ENCODE measurements at places on chromosomes 2 and 18.

DNA sequence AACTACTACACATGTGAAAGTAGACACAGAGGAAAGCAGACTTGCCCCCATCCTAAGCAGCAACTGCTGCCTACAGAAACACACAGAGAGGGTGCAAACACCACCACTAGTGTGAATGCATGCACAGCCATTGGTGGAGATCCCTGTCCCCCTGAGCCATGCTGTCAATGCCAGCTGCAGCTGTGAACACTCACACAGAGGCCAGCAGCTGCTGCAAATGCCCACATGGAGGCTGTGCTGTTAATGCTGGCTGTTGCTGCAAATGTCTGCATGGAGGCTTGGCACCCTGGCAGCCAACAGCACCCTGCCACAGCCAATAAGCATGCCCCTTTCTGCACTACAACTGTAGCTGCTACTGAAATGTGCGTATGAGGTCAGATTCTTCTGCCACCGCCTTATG, 355.0 kb downstream of the LNPK start:
- DNase-seq: no peak

DNA sequence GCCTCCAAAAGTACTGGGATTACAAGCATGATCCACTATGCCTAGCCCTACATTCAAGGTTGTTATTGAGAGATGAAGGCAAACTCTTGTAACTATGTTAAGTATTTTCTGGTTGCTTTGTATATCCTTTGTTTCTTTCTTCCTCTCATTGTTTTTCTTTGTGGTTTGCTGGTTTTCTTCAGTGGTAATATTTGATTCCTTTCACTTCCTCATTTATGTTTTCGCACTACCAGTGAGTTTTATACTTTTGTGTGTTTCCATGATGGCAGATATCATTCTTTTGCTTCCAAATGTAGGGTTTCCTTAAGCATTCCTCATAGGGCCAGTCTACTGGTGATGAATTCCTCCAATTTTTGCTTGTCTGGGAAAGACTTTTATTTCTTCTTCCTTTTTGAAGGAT, 90.2 kb downstream of the NCK2 start:
- no peak for DNase-seq

DNA sequence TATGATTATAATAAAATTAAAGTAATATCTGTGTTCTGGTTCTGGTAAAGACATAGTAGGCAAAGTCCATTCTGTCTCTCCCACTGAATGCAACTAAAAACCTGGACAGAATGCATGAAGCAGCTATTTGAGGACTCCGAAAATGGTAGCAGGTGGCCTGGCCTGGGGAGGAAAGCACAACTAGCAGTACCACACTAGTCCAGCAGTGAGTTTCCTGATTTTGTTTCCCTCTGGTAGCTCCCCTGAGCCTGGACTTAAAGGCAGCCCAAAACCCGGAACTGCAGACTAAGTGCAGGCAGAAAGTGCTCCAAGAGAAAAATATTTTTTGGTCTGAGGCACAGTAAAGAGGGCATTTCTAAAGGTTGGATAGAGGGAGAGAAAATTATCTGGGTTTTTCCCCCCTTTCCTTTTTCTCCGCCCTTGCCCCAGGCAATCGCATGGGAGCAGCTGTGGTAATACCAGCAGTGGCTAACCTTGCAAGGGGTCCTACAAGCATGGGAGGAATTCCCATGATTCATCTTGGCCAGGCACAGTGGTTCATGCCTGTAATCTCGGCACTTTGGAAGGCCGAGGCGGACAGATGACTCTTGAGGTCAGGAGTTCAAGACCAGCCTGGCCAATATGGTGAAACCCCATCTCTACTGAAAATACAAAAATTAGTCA, 32.3 kb downstream of the ASXL2 start:
- DNase-seq: no peak

DNA sequence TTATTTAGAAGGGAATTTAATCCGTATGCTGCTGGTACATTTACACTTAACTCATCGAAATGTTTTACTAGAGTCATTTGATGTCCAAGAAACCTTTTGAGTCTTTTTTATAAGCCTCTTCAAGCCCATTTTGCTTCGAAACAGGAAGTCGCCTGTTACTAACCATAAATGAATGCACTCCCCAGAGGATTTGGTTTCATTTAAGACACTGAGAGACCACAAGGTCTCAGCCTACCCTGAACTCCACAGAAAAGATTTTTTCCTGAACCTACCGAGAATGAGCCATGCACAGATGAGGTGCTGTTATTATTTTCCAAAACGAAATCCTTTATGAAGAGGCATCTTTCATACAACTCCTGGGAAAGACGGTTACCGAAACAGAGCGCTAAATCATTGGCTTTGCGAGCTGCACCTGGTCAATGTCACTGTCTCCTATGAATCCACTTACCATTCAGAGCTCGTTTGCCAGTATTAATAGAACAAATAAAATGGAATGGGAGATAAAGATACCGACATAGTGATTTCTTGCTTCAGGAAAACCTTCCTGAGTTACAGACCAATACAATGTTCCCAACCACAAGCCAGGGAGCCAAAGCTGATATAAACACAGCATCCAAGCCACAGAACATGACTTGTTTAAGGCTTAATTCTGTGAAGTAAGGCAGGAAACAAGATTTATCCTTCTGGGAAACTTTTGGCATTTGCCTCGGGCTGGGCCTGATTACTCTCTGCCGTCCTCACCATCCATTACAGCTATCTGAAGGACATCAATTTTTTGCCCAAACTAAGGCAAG, 382.1 kb downstream of the OSR1 start:
- no peak for DNase-seq

GRCh38 chr2:96225016-96225533, 16.4 kb upstream of the STARD7 start:
- no peak for DNase-seq

- DNase-seq: no peak
Observed at GRCh38 chr2:237198164-237198855, 112.6 kb downstream of the COPS8 start.

DNA sequence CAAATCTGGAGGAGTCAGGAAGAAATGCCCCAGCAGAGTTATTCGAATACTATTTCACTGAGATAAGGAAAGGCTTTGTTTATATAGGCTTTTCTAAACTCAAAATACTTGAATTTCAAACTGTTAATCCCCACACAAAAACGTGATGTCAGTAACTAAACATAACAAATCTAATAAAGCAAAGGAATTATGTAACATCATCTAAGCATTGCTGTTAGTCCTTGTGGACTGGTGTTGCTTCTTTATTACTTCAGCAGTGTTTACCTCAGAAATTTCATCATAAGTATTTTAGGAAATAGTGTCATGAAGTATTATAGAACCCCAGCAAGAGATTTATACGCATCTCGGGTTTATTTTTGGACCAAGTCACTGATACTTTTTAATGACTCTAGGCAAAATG, 19.7 kb upstream of the SANBR start:
- DNase-seq: no peak

DNA sequence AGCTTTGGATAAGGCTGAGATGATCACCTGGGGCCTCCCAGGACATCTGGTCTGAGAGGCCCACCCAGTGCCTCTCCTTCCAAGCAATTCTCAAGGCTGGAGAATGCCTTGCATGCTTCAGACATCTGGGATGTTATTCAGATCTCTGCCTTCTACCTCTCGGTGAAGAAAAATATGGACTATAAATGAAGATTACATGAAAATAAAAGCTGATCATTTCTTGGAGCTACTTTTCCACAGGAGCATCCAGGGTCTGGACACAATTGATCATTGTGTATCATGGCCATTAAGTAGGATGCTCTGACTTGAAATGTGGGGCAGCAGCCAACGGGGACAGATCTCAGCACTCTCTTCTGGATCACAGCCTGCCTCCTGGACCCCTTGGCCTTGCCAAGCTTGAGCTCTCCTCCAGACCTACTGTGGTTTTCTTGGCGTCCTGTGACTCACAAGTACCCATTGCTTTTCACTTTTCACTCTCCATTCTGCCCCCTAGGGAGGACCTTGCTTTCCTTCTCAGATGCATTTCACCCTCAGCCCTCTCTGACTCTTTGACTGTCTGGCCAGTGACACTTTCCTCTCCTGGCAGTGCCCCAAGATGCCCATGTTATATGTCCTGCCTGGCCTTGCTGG, 203.1 kb downstream of the INSIG2 start:
- DNase-seq: no peak

Data from activated CD8-positive, alpha-beta memory T cell treated with anti-CD3 and anti-CD28 coated beads for 48 hours (primary cell).